ENCODE measurements at places on chromosomes 6 and 20. TPM values are rescaled to one million over a fixed set of nuclear protein-coding genes. Genes with fewer than 3 reads are reported as not detected.

CALHM5 gene
- total RNA-seq: under 0.01 TPM

DNA sequence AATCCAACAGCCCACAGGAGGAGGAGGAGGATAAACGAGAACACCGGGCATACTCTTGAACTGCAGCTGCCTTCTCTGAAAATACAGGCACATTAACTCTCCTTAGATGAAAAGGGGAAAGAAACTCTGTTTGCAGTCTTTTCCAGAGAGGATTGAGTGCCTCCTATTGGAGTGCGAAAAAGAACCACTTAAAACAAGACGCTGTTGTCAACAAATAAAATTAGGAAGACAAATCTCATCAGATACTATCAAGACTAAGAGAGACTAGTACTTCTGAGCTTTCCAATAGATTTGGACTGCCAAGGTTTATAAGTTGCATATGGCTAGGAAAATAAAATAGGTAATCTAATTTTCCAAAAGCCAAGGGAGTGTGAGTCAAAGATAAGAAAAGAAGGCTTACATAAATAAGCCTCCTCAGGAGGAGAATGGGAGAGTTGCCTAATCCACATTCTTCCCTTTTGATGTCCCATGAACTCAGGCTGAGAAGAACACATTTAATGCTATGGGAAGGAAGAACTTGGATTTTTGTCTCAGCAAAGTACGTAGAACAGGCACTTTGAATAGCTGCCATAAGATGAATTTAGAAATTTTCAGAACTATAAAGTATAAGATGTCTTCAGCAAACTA is 154.7 kb downstream of the ARHGAP18 start:
- no peak for DNase-seq

- DNase-seq: no peak
Observed at GRCh38 chr6:11398451-11399326, 138.9 kb upstream of the TMEM170B start.

DNA sequence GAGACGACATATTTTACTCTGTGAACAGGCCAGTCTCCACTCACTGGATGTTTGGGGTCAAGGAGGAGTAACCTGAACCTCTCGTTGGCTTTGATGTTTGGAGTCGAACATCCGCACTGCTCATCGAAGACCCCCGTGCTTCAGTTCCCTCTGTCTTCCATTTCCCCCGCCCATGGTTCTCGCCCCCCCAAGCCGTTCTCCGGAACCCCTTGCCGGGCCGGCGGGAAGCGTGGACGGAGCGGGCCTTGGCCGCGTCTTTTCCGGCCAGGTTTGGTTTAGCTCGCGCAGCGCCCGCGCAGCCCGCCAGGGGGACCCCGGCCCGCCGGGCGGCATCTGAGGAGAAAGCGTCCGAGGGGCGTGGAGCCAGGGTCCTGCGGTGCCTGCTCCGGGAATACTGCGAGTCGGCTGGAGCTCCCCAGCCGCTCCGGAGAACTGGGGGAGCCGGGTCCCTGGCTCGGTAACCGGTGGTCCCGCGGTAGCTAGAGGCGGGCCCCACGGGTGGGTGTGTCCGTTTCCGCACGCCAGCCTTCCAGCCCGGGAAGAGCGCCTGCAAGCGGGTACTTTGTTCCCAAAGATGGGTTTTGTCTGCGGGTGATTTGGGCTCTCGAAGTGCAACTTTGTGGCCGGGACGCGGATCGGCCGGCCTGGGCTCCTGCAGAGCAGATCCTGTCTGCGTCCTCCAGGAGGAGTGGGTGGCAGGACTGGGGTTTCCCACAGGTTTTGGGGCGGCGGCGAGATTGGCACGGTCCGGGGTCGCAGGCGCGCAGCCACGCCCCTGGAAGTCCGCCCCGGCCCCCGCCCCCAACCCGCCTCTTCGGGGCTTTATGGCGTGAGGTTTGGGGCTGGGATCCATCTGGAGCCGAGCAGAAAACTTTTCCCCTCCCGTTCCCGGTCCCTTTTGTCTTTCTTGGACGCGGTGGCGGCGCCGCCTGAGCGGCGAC is at the start of gene TMEM200A:
TSS of gene TMEM200A (plus strand) at position 852 of the 941 bp plus-strand sequence. CDS start 74,406 bp downstream, outside the sequence.
- no peak for DNase-seq

GRCh38 chr6:2951728-2952127 is 19.6 kb downstream of the SERPINB6 start:
- DNase-seq: no peak

- no peak for DNase-seq
Observed at GRCh38 chr6:41732591-41733359, 2.6 kb downstream of the TFEB start.
